ENCODE measurements at places on chromosomes 11 and 22. TPM values are rescaled to one million over a fixed set of nuclear protein-coding genes. Genes with fewer than 3 reads are reported as not detected.

DNA sequence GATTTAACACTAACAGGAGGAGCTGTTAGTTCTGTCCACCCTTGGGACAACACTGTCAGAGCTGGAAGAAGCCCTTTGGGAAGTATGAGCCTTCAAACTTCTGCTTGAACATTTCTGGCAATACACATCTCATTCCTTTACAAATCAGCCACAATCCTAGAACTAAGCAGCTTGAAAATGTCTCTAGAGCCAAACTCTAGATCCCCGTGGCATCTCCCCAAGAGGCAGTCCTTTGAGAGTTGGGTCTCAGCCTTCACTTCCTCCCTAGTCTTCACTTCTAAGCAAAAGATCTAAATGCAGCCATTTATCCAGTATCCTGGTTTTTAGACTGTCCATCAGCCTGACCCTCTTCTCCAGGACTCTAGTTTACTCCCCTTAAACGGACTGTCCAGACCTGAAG lies 26.9 kb downstream of the ARFGAP2 start:
- DNase-seq = no peak
- H3K27ac ChIP-seq = no peak overlapping the region
- H3K36me3 ChIP-seq = no peaks in the 10 kb centered on the region
- no peak overlapping the region for H3K4me3 ChIP-seq
- H3K27me3 ChIP-seq = no peaks in the 10 kb centered on the region

DNA sequence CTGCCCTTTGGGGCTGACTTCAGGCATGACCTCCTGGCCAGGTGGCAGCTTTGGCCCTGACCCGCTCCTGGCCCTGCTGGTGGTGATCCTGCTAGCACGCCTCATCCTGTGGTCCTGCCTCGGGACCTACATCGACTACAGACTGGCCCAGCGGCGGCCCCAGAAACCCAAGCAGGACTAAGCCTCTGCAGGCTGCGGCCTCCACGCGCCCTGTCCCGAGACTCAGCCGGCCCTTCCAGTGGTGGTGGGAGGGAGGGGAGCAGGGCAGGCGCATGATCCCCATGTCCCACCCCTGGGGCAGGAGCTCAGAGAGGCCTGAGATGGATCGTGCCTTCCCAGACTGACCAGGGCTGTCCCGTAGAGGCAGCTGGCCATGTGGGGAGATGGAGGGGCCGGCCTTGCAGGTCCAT lies 2.1 kb downstream of the SMIM38 start:
- no peaks in the 10 kb centered on the region for H3K27me3 ChIP-seq
- no peaks in the 10 kb centered on the region for H3K36me3 ChIP-seq
- no peaks in the 10 kb centered on the region for H3K4me1 ChIP-seq
- no peak overlapping the region for H3K4me3 ChIP-seq

GRCh38 chr22:46895753-46896152 lies 133.3 kb downstream of the TBC1D22A start:
- DNase-seq = no peak
- no peak overlapping the region for H3K27ac ChIP-seq

GRCh38 chr22:27800250-27801201 lies 1.0 kb downstream of the MN1 start:
- no peaks in the 10 kb centered on the region for H3K36me3 ChIP-seq
- peak overlapping the region; percentile 55 for H3K4me3 ChIP-seq
- no peak overlapping the region for H3K27ac ChIP-seq
- no peak for DNase-seq

Gene AIP
- total RNA-seq = 29.8 TPM

Gene LARGE2
- total RNA-seq = 111 TPM

DNA sequence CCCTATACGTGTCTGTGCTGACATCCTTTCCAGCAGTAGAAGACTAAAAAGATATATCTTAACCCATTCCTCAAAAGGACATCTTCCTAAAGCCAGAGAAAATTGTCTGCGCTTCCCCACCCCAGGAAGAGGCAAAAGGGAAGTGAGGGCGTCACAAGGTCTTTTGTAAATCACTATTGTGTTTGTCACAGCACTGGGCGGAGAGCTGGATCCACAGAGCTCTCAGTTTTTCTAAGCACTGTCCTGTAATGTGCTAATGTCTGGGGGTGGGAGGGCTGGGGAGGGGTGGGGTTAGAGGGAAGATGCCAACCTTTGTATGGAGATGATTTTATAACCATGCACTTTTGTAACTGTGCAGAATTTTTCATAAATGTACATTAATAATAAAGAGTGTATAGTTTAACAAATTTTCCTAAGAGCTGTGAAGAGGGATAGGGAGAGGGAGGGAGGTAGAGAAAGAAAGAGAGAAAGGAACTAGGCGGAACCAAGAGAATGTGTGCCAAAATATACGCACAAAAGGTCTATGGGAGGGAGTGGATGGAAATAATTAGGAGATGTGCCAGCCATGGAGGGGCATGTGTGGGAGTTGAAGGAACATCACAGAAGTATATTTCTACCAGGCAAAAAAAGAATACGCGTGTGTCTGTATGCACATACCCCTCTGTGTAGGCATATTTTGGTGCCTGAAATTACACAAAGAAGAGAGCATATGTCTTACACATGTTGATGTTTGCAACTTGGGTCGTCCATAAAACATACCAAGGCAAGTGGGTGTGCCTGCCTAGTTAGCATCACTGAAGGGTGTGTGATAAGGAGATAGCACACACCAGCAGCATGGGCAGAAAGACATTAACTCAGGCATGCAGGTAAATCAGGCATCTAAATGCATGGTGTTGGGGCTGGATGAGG lies 9.8 kb downstream of the LRRC55 start:
- no peak overlapping the region for H3K27ac ChIP-seq
- H3K4me1 ChIP-seq = no peaks in the 10 kb centered on the region
- H3K36me3 ChIP-seq = no peaks in the 10 kb centered on the region
- no peak overlapping the region for H3K4me3 ChIP-seq
- DNase-seq = no peak

GRCh38 chr11:112216561-112217105 lies 9.6 kb upstream of the PTS start:
- H3K27ac ChIP-seq = no peak overlapping the region
- no peaks in the 10 kb centered on the region for H3K4me1 ChIP-seq
- H3K36me3 ChIP-seq = no peaks in the 10 kb centered on the region

DNA sequence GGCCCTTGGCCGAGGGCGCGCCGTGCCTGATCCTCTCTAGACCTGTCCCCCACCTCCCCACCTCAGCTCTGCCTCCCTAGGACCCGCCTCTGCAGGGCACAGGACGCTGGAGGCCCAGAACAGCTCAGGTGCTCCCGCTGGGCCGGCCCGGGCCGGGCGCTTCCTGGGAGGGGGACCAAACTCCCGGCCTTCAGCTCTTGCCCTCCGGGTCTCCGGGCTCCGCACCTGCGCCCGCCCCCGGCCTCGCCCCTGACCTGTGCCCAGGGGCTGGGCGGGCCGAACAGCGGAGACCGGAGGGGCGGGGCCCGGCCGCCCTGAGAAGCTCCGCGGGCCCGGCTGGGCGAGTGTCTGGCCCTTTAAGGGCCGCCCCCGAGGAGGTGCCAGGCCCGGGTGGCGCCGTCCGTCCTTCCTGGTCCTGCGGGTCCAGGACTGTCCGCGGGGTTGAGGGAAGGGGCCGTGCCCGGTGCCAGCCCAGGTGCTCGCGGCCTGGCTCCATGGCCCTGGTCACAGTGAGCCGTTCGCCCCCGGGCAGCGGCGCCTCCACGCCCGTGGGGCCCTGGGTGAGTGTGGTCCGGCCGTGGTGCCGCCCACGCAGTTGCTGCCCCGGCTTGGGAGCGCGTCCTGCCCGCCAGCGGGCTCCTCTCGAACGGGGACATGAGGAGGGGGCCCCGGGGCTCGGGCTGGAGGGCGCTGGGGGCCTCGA lies at the start of gene SSH3:
SSH3 (plus strand) TSS at position 399 of the 703 bp plus-strand sequence; CDS start at position 495, 96 bp downstream.
- peak; percentile 46 for DNase-seq
- H3K27ac ChIP-seq = no peak within 1 kb of the TSS

Gene SLC17A6
- 1.6 TPM for total RNA-seq

GRCh38 chr11:61052182-61052972 lies 49.9 kb upstream of the CD5 start:
- H3K4me3 ChIP-seq = no peak overlapping the region
- no peak for DNase-seq
- no peaks in the 10 kb centered on the region for H3K4me1 ChIP-seq

Gene C22orf42
- total RNA-seq = not detected

GRCh38 chr22:24827296-24827695 lies 21.3 kb downstream of the SGSM1 start:
- no peaks in the 10 kb centered on the region for H3K36me3 ChIP-seq
- no peak overlapping the region for H3K27ac ChIP-seq
- no peak overlapping the region for H3K4me3 ChIP-seq

DNA sequence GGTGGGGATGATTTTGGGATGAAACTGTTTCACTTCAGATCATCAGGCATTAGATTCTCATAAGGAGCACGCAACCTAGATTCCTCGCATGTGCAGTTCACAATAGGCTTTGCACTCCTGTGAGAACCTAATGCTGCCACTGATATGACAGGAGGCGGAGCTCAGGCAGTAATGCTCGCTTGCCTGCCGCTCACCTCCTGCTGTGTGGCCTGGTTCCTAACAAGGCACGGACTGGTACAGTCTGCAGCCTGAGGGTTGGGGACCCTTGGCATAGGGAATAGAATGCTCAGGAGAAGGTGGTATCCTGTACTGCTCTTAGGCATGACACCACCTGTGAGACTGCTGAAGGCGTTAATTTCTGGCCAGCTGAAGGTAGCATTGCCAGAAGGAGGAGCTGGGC lies 47.0 kb downstream of the STIM1 start:
- no peak for DNase-seq
- H3K27ac ChIP-seq = no peak overlapping the region
- no peaks in the 10 kb centered on the region for H3K36me3 ChIP-seq
- H3K27me3 ChIP-seq = no peaks in the 10 kb centered on the region
- no peak overlapping the region for H3K4me3 ChIP-seq

Gene HBG2
- total RNA-seq = not detected

GRCh38 chr11:36763187-36763586 lies 165.2 kb upstream of the RAG2 start:
- H3K27me3 ChIP-seq = no peaks in the 10 kb centered on the region
- no peak for DNase-seq
- no peak overlapping the region for H3K27ac ChIP-seq
- H3K36me3 ChIP-seq = no peaks in the 10 kb centered on the region
- H3K4me3 ChIP-seq = no peak overlapping the region
- H3K4me1 ChIP-seq = no peaks in the 10 kb centered on the region

Gene USP2
- 8.5 TPM for total RNA-seq

Gene MMP27
- not detected for total RNA-seq

GRCh38 chr11:106461839-106462545 lies 384.5 kb downstream of the AASDHPPT start:
- no peaks in the 10 kb centered on the region for H3K4me1 ChIP-seq
- no peaks in the 10 kb centered on the region for H3K27me3 ChIP-seq
- no peak overlapping the region for H3K4me3 ChIP-seq
- no peak for DNase-seq
- H3K36me3 ChIP-seq = no peaks in the 10 kb centered on the region

Gene MIAT
- 36.0 TPM for total RNA-seq

DNA sequence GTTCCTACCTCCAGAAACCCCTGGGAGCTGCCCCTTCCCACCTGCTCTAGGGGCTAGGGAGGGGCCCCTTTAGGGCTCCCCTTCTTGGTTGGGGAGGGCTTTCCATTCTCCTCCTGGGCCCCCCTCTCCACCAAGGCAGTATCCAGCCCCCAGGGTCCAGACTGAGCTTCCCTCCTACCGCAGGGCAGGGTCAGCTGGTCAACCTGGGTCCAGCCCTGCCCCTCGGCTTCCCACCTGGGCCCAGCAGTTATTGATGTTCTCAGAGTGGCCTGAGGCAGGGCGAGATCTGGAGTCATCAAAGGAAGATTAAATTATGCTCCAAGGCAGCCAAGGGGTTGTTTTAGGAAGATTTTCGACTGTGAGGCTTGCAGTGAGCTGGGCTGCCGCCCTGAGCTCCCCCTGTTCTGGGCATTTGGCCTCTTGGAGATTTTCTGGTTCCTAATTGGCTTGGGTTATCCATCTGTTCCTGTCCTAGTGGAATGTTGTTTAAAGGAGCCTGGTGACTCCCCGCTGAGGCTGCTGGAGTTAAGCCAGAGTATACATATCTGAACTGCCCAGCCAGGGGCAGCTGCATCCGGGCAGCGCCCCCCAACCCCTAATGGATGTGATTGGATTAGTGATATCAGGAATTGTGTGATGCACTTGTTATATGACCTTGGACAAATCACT lies 1.8 kb upstream of the SLC22A8 start:
- no peaks in the 10 kb centered on the region for H3K36me3 ChIP-seq
- H3K4me3 ChIP-seq = no peak overlapping the region
- H3K27ac ChIP-seq = no peak overlapping the region

Gene ARL2
- 186 TPM for total RNA-seq

- H3K27me3 ChIP-seq = no peaks in the 10 kb centered on the region
- DNase-seq = no peak
- H3K36me3 ChIP-seq = peaks cover 2% of the 10 kb centered on the region
- no peak overlapping the region for H3K4me3 ChIP-seq
- no peak overlapping the region for H3K27ac ChIP-seq
Measured at GRCh38 chr11:103086461-103086860, 5.5 kb downstream of the DCUN1D5 start.

GRCh38 chr11:130480186-130480585 lies 31.7 kb downstream of the ADAMTS15 start:
- H3K4me3 ChIP-seq = no peak overlapping the region
- no peak overlapping the region for H3K27ac ChIP-seq
- H3K27me3 ChIP-seq = no peaks in the 10 kb centered on the region
- no peaks in the 10 kb centered on the region for H3K36me3 ChIP-seq
- DNase-seq = no peak

Gene SERPING1
- 50.9 TPM for total RNA-seq

DNA sequence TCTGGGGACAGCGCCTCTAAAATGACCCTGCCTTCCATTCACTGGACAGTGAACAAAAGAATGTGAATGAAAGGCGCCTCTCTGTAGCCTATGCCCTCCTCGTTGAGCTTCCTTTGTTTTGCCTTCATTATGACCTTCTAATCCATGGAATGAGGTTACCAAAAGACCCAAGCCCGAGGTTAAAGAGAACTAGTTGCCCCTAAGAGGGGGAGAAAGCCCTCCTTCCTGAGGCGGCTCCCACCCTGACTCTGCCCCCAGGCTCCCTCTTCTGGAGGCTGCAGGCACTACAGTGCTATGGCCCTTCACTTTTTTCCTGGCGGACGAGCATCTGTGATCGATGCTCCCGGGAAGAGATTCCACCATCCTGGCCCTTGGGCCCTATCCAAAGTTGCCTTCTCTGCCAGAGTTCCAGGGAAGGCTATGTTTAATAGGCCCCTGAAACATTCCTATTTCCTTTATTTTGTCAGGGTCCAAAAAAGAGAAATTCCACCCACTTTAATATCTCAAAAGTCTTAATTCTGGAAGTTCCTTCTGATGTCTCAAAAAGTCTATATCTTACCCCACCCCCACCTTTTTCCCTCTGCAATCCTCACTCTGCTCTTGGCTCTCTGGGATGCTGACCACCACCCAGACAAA lies 147.3 kb downstream of the FEZ1 start:
- no peaks in the 10 kb centered on the region for H3K36me3 ChIP-seq
- H3K4me3 ChIP-seq = no peak overlapping the region
- H3K4me1 ChIP-seq = peaks cover 10% of the 10 kb centered on the region
